ENCODE measurements at places on chromosomes 7 and 10. TPM values are rescaled to one million over a fixed set of nuclear protein-coding genes. Genes with fewer than 3 reads are reported as not detected.

ABCB4 gene
- total RNA-seq, result 0.65 TPM

DNA sequence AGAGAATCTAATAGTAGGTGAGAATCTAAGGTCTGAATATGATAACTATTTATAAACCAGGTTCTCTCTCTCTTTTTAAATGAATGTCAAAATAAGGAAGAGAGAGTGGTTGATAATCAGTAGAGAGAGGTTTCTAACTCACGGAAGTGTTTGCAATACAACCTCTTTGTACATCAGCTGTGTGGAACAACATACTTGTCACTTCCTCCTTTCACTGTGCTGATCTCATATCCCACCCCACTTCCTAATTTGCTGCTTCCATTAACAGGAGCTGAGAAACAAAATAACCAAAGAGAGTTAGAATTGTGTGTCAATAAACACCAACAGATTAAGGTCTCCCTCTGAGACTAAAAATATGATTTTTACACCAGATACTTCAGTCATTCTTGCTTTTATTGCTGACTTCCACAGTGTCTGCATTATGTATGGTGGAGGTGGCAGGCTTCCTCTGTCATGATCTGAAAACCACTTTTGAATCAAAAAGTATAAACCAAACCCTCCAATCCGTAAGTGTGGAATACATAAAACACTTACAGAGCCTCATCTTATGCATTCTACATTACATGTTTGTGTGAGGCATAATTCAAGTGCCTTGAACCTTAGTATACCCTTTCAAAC is 25.0 kb downstream of the CACUL1 start:
- no peak for DNase-seq

- no peak for DNase-seq
Observed at GRCh38 chr7:41887416-41887815, 184.5 kb upstream of the INHBA start.

DNA sequence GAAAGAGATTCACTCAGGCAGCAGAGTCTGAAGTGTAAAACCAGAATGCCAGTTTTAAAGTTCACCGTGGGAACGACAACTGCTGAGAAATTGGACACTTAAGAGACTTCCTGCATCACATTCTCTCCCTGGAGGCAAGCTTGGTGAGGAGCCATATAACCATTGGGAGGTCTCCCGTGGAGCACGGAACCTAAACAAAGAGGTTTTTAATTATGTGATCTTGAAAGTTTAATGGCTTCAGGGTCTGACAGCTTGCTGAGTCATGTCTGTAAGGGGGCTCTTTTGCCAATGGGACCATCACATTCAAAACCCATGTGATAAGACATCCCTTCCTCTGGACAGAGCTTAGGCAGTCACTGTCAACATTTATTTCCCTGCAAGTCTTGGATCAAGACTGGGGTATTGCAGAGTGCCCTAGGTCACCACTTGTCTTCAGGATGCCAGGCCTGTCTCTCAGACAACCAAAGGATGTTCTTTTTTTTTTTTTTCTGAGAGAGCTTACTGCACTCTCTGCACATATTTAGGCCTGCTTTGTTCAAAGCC is 674.4 kb downstream of the TYW1 start:
- no peak for DNase-seq

All from progenitor cell of endocrine pancreas (in vitro differentiated cells).